SW 1271 (cell line): ENCODE measurements at places on chromosomes 1 and 21.

DNA sequence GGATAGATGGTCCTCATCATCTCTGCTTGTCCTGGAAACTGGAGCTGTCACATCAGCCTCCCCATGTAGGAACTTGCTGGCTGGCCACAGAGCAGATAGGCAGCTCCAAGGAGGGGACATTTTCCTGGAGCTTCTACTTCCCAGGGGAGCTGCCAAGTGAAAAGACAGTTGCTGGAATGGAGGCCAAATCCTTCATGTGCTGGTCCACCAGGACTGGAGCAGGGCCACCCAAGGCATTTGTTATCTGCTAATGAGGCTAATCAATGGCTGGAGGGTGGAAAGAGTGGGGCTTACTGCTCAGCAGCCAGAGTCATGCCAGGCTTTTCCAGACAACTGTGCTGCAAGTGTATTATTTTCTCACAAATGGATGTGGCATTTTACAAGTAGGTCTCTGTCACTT lies 22.5 kb downstream of the KAZN start:
- DNase-seq: no peak

- no peak for DNase-seq
Observed at GRCh38 chr21:38267136-38267755, 10.5 kb downstream of the KCNJ15 start.

DNA sequence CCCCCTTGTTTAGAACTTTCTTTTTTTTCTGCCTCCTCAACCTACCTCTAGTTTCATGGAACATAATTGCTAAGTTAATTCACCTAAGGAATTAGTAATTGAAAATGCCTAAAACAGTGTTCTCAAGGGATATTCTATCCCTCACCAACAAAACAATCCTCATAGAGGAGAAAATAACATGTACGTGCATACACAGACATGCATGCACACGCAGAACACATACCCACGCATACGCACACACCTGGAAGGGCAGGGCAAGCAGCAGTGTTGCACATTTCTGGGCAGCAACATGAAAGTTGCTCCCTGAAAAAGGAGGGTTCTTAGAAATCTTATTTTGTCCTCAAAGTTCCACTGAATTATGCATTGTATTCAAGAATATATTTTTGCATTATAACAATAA lies 76.6 kb downstream of the HHAT start:
- DNase-seq: no peak

DNA sequence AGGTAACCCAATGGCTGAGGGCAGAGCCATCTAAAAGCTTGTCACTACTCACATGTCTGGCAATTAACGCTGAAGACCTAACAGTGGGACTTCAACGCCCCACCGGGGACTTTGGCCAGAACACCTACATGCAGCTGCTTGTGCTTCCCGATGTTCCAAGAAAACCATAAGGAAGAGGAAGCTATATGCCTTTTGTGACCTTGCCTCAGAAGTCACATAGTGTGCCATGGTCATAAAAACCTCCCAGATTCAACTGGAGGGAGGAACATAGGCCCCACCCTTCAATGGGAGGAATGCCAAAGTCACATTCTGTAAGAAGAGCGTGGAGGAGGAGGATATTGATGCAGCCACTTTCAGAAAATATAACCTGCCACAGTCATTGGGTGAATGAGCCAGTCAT lies 147.8 kb upstream of the MAGI3 start:
- no peak for DNase-seq

- no peak for DNase-seq
Observed at GRCh38 chr1:27520651-27521050, 30.7 kb upstream of the WASF2 start.

DNA sequence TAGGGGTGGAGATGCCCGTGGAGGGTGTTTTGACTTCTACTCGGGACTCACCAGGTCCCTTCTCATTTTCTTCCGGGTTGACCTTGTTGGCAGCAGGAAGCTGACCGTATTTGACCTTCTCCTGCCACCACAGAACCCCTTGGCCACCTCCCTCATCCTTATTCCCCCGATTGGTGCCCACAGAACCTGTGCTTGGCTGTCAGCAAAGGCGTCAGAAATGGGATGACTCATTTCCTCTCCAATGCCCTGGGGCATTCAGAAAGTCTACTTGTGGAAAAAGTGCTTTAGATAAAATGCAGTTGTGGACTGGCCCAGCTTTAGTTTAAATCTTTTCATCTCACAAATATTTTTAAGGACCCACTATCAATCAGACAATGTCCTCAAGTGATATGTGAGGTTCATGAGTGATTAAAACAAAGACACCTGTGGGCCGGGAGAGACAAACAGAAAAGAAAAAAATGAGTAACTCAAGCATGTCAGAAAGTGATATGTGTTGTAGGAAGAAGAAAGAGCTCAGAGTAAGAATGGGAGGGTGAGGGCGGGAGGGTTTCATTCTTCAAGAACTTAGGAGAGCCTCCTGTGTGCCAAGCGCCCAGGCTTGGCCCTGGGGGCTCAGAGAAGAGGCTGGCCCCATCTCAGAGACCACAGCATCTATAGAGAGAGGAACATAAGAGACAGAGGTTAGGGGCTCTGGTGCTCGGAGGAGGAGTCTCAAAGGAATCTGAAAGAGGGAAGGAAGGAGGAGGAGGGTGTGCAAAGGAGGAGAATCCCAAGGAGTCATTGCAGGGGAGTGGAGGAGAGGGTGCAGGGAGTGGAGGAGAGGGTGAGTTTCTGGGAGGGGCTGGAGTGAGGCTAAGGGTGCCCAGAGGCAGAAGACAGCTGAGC lies 221.6 kb upstream of the VAMP3 start:
- peak; percentile 91 for DNase-seq

- DNase-seq: no peak
Observed at GRCh38 chr1:116474921-116475849, 95.6 kb downstream of the CD58 start.

DNA sequence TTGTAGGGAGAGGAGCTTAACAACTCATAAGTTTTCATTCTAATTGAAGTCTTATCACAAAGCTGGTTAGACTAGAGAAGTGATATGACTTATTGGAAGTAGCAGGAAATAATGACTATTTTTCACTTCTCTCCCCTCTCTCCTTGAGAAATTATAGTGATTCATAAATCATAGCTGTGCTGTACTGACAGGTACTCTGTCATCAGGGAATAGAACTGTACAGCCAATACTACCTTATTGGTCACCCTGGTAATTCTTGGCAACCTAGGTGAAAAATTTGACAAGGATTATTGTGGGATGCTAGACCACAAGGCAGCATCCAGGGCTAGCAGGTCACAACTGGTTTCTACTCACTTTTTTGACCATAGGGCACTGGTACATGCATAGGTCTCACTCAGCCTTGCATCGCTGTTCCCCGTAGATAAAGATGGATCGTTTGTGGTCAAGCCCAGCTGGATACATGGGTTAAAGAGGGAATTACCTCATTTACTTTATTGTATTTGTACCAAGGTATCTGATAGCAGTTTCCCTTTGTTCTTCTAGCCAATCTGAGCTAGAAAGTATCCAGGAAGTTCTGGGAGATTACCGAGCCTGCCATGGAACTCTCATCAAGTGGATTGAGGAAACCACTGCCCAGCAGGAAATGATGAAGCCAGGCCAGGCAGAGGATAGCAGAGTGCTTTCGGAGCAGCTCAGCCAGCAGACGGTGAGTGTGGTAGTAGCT lies 113.6 kb downstream of the MACF1 start:
- DNase-seq: no peak

- DNase-seq: no peak
Observed at GRCh38 chr1:217331698-217332097, 299.2 kb downstream of the GPATCH2 start.

GRCh38 chr1:29876902-29877301 lies 640.6 kb downstream of the PTPRU start:
- DNase-seq: no peak

GRCh38 chr1:61444288-61444687 lies 280.7 kb downstream of the TM2D1 start:
- no peak for DNase-seq
